ENCODE measurements at places on chromosomes 16 and 17.

DNA sequence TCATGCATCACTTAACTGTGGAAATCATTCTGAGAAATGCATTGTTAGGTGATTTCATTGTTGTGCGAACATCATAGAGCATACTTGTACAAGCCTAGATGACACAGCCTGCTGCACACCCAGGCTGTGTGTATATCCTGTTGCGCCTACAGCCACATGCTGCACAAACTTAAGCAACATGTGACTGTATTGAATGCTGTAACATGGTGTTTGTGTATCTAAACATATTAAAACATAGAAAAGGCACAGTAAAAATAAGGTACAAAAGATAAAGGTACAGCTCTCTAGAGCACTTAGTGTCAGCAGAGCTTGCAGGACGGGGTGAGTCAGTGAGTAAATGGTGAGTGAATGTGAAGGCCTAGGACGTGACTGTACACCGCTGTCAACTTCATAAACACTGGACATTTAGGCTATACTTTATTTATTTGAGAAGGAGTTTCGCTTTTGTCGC is 11.9 kb downstream of the FOXK2 start:
- DNase-seq, result no peak

DNA sequence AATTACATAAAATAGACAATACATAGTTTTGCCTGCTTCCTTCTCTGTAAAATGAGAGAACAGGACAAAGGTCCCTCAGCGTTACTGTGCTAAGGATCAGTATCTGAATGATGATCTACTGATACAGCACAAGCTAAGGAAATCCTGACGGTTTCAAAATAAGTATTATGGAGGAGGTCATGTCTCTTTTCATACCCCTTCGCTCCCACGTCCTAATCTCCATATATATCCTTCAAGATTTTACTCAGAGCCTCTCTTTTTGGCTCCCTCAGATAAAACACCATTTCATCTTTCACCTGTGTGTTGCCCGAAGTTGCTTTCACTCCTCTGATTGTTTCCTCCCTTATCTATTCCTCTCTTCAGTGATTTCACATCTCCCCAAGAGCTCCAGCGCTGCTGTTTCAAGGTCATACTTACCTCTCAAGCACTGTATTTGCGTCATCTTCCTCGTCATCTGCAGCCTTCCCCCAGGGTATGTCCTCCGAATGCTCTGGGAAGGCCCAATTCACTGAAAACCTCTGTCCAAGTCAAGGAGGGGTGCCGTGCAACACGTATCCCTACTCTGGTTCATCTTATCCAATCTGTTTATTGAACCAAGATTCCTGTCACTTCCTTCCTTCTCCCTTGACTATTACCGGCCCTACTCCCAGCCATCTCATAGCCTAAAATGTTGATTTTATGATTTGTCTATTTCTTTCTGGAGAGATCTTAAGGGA is 1.2 kb upstream of the BLTP2 start:
- DNase-seq, result peak; percentile 7

GRCh38 chr16:72996291-72997062 is 51.5 kb downstream of the ZFHX3 start:
- DNase-seq, result no peak

DNA sequence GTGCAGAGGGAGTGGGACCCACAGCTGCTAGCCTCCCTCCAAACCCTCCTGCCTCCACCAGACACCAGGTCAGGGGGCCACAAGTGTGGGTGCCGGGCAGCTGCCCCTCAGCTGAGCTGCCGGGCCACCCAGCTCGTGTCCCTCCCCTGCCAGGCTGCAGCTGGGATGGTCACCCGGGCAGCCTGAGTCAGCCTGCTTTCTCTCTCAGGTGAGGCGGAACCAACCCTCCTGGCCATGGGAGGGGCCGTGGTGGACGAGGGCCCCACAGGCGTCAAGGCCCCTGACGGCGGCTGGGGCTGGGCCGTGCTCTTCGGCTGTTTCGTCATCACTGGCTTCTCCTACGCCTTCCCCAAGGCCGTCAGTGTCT is 6.9 kb downstream of the SLC16A3 start:
- no peak for DNase-seq

- no peak for DNase-seq
Measured at GRCh38 chr17:80223142-80223815, 3.1 kb downstream of the SLC26A11 start.

- peak; percentile 53 for DNase-seq
Measured at GRCh38 chr17:76000016-76000754, 470 bp upstream of the CDK3 start.

- DNase-seq, result no peak
Measured at GRCh38 chr16:30040221-30040620, 9.2 kb upstream of the TLCD3B start.

- DNase-seq, result peak; percentile 77
Measured at GRCh38 chr17:63998050-63998720, at the start of gene PRR29. Gene PRR29 (plus strand): TSS chr17:63998351. CDS start chr17:63998365, 14 bp downstream.

- no peak for DNase-seq
Measured at GRCh38 chr17:80460429-80460834, 16.0 kb downstream of the NPTX1 start.

- peak; percentile 83 for DNase-seq
Measured at GRCh38 chr16:29700253-29700987, 21.4 kb downstream of the QPRT start.

GRCh38 chr16:31451681-31452351 is 7.5 kb upstream of the ARMC5 start:
- DNase-seq, result no peak

DNA sequence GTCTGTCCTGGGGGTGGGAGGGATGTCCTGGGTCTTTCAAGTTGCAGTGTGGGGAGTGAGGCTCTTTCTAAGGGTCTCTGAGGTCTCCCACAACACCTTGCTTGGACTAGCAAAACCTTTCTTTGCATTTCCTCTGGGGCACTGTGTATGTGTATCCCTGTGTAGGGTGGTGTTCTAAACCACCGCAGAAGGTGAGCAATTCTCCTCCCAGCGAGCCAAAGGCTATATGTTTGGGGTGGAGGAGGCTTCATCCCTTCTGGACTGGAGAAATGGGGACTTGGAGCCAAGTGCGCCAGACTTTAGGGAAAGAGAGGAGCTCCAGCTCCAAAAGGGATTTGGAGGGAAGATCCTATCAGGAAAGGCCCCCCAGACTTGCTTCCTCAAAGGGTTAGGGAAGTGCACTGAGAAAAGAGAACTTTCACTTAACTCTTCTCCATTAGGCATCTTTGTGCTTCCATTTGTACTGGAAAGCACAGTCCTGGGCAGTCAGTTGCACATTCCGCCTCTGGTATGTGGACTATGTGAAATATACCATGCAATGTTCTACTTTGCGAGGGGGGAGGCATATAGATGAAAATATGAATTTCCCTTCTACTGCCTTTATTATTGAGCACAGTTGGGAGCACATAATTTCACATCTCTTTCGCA is 18.9 kb upstream of the HOXB9 start:
- no peak for DNase-seq

DNA sequence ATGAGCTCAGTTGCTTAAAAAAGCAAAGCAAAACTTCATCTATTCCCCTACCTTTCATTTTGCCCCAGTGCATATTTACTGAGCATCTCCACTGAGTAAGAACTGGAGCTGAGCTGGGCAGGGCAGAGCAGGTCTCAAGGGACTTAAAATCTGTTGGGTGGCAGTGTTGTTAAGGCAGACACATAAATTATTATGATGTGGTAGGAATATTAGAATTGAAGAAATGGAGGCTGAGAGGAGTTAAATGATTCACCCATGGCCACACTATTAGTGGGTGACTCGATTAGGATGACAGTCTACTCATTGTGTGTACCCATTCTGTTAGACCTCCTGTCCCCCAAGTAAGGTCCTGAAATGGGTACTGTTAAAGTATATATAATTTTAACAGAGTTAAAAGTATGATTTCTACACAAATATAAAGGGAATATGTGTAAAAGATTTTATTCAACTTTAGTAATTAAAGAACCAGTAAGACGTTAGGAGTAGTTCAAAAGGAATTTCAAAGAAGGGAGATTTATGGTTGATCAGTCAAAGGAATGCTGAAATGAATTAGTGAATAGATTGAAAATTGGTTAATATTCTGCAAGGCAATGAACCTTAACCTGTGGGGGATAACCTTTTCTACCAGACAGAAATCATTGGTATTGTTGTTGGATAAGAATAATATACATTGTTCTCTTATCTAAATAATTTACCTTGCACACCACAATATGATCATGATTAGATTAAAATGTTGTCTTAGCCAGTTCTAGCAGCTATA is 17.5 kb downstream of the ITGB3 start:
- no peak for DNase-seq

DNA sequence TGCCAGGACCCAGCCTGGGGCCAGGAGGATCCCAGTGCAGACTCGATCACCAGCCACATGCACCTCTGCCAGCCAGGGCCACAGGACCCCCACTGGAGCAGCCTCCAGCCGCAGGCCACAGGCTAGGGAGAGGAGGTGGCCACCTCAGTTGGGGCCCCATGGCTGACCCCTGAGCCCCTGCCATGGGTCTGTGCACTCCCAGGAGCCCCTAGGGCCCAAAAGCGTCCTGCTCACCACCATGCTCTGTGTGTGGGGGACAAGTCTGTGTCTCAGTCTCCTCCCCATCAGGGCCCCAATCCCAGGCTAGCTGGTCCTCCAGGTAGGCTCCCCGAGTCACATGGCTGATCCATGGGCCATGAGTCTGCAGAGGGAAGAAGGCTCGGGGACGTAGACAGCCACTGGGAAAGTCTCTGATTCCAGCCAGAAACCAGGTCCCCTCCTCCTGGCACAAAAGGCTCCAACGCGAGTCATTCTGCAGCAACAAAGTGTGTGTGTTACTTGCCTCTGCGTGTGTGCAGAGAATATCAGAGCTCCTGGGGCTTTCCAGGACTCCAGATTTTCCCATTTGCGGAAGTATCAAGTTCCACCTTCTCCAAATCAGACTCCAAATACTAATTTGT is 6.1 kb upstream of the PRSS8 start:
- no peak for DNase-seq

DNA sequence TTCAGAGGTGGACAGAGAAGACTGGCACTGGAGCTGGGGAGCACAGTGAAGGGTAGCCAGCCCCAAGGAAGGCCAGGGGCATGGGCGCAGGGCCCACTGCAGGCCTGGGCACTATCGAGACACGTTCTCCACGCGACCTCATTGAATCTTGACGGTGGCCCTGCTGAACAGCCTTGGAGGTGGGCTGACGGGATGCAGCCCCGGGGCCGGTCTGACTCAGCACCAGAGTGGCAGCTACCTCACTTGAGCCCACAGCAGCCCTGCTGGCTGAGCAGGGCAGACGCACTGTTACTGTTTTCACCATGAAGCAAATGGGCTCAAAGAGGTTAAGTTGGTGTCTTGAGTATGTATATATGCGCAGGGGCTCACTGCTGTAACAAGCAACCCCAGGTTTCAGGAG is 78.8 kb upstream of the FOXF1 start:
- no peak for DNase-seq

- no peak for DNase-seq
Measured at GRCh38 chr16:69861292-69862030, 89.7 kb upstream of the CLEC18A start.

DNA sequence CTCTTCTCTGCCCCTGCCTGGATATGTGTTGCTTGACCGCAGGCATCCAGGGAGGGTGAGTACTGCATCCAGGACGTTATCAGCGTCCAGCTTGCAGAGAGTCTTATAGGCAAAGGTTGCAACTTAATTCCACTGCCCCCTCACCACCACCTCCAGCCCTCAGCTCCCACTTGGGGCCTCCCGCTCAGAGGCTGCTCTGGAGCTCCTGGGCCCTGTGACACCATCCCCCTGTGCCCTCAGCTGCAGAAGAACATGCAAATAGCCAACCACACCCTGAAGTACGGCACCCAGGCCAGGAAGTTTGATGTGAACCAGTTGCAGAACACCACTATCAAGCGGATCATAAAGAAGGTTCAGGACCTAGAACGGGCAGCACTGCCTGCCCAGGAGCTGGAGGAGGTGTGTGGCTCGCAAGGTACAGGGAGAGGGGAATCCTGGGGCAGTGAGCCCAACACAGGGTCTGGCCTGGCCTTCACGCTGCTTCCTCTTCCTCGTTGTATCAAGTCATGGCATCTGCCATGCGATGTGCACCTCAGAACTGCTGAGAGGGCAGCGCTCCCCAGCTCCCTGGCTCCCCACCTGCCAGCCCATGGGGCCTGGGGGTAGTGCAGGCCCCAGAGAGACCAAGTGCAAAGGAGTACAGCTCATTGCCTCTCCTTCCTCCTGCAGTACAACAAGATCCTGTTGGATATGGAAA is 9.6 kb downstream of the ACE start:
- no peak for DNase-seq

- no peak for DNase-seq
Measured at GRCh38 chr16:81813648-81814047, 34.6 kb downstream of the PLCG2 start.

DNA sequence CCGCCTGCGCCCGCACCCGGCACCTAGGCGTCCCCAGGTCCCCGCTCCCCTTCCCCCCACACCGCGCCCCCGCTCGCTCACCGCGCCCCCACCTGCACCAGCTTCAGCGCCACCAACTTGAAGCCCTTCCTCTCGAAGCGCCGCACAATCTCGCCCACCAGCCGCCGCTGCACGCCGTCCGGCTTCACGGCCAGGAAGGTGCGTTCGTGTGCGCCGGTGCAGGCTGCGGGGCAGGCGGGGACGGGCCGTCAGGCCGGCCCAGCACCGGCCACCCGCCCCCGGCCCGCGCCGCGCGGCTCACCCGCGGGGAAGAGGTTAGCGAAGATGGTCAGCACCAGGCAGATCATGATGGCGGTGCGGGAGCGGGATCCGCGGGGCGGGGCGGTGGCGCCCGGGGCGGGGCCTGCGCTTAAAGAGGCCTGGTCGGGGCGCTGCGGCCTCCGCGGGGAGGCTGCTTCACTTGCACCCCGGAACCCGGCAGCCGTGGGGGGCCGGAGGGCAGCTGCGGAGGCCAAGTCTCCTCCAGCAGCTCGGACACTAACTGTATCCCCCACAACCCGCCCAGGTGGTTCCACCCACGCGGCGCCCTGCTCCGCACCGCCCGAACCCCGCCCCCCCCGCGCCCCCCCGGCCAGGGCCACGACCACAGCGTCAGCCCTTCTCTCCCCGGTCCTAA is at the start of gene NME3:
TSS of gene NME3 (minus strand) at position 356 of the 676 bp plus-strand sequence. CDS start at position 347, 9 bp downstream.
- DNase-seq, result peak; percentile 75

DNA sequence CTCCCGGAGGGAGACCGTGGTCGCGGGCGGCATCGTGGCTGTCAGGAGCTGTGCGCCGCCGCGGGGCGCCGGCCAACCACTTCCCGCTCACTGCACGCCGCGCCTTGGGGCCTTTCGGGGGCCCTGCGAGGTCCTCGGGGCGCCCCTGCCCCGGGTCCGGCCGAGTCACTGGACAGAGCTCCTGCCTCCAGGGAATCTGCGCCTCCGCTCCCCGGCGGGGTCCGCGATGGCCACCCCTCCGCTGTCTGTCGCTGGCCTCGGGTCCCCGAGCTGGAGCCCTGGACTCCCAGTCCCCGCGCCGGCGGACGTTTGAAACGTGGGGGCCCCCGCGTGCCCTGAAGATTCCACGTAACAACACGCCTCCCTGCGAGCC is at the start of gene QRICH2:
TSS of gene QRICH2 (minus strand) at position 311 of the 373 bp plus-strand sequence. CDS start at position 33, 278 bp downstream.
- DNase-seq, result no peak

GRCh38 chr17:29948448-29949215 is 7.2 kb downstream of the EFCAB5 start:
- no peak for DNase-seq

DNA sequence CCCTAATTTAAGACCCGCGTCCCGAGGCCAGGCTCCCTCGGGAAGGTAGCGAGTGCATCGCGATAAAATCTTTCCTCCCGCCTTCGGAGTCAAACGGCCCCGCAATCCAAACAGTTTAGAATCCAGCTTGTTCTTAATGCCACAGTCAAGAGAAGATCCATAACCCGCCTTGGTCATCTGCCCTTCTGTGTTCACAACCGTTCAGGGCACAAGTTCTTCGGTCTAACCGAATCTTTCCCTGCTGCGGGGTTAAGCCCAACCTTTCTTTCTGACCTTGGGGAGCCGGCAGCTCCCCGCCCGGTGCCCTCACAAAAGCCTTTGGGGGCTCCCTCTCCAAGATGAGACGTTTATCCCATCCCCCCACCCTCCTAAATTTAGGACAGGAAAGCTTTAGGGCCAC is 30.3 kb downstream of the CPSF4L start:
- DNase-seq, result no peak

GRCh38 chr16:85961988-85962915 is 63.3 kb downstream of the IRF8 start:
- no peak for DNase-seq
